ENCODE measurements at places on chromosomes 2 and 18.

GRCh38 chr2:80068038-80068731 is 236.4 kb downstream of the LRRTM1 start:
- DNase-seq = no peak

- DNase-seq = no peak
Measured at GRCh38 chr2:136119717-136120675, 2.0 kb upstream of the CXCR4 start.

DNA sequence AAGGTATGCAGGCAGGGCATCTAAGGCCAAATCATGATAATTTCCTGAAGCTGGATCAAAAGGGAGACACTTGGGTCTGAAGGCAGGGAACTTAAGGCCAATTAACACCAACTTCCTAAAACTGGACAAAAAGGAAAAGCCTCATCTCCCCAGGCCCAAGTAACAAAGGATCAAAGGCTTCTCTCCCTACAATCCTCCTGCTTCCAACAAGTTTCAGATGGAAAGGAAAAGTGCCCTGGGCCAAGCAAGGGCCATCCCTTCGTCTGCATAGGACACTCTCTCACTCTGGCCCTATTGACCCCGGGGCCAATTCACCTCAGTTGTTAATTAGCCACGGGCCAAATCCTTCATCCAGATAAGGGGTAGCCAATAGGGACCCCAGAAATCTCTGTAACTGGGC is 1335.8 kb upstream of the CDH2 start:
- DNase-seq = no peak

- no peak for DNase-seq
Measured at GRCh38 chr2:125085904-125086303, 1060.8 kb downstream of the CNTNAP5 start.

GRCh38 chr2:238187618-238188548 is 15.6 kb downstream of the ILKAP start:
- DNase-seq = no peak

DNA sequence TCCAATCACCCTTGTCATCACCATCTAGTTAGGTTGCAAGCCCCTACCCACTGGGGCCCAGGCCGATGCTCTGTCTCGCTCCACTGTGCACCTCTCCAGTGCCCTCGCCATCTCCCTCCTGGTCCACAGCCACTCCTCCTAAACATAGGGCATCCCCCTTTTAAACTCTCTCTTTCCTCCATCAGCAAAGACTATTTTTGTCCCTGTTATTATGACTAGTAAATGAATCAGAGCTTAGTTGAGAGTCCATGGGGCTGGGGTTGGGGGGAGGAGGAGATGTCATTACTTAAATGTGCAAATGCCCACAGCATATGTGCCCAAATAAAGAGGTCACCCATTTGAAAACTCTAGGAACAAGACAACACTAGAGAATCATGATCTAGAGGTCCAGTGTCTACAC is 167.4 kb downstream of the TRABD2A start:
- no peak for DNase-seq

DNA sequence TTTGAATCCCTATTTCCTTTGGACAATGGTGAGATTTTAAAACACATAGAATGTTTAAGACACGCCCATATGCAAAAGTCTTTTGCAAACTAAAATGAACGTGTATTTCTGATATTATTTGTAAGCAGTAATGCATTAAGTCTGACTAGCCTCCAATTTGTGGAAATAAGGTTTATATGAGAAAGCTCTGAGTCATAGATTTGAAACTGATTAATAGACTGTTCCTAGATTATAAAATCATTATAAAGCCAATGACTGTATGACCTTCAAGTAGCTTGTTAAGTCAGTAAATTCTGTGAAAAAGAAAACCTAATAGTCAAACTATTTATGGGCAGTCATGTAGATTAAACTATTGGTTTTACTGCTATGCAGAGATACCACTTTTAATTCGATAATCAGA is 12.8 kb upstream of the EFEMP1 start:
- DNase-seq = no peak

DNA sequence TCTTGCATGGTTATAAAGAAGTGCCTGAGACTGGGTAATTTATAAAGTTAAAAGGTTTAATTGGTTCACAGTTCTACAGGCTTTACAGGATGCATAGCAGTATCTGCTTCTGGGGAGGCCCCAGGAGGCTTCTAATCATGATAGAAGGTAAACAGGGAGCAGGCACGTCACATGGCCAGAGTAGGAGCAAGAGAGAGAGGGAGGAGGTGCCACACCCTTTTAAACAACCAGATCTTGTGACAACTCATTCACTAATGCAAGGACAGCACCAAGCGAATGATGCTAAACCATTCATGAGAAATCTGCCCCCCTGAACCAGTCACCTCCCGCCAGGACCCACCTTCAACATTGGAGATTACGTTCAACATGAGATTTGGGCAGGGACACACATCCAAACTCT is 141.1 kb downstream of the EN1 start:
- no peak for DNase-seq

- DNase-seq = no peak
Measured at GRCh38 chr2:176096986-176097819, 2.4 kb upstream of the HOXD12 start.

DNA sequence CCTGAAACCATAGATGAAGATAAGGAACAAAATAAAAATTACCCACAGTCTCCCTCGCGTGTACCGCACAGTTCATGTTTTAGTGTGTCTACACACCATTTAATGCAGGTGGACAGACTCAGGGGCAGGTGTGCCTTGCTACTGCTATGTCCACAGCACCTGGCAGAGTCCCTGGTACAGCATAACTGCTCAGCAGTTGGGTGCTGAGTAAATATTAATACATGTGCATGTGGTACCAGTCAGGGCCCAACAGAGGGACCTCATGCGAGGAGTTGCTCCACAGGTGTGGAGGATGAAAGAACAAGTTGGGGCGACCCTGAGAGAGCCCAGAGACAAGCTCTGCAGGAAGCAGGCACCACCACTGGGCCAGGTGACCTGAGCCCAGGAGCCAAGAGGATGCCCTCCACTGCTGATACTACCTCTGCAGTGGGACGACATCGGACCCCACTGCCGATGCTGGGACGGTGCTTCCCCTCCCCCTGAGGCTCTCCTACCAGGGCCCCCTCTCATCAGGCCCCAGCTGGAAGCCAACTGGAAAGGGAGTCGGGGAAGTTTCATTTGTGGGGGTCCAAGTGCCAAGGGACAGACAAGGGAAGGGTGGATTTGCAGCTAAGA is 100.8 kb downstream of the NEDD4L start:
- DNase-seq = no peak

Data from stimulated activated CD4-positive, alpha-beta T cell treated with anti-CD3 and anti-CD28 coated beads, TNF-alpha, amount 100 ng/mL, for 1 hour (primary cell).